ENCODE measurements at places on chromosomes 12 and 14.
A peak's percentile ranks its signal among the peaks of the same experiment; 100 is the strongest.

DNA sequence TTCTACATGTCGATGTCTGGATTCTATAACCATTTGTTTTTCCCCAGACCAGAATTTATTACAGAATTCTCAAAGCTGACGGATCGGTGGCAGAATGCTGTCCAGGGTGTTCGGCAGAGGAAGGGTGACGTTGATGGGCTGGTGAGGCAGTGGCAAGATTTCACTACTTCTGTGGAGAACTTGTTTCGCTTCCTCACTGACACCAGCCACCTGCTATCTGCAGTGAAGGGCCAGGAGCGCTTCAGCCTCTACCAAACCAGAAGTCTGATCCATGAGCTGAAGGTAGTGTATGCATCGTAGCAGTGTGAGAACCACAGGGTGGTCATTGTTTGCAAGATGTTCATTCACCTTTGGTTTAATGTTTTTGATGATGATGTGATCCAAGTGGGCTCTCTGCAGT lies 124.0 kb downstream of the ESR2 start:
- no peak for DNase-seq

GRCh38 chr12:56884421-56884820 lies 49.8 kb downstream of the SDR9C7 start:
- DNase-seq, result no peak

DNA sequence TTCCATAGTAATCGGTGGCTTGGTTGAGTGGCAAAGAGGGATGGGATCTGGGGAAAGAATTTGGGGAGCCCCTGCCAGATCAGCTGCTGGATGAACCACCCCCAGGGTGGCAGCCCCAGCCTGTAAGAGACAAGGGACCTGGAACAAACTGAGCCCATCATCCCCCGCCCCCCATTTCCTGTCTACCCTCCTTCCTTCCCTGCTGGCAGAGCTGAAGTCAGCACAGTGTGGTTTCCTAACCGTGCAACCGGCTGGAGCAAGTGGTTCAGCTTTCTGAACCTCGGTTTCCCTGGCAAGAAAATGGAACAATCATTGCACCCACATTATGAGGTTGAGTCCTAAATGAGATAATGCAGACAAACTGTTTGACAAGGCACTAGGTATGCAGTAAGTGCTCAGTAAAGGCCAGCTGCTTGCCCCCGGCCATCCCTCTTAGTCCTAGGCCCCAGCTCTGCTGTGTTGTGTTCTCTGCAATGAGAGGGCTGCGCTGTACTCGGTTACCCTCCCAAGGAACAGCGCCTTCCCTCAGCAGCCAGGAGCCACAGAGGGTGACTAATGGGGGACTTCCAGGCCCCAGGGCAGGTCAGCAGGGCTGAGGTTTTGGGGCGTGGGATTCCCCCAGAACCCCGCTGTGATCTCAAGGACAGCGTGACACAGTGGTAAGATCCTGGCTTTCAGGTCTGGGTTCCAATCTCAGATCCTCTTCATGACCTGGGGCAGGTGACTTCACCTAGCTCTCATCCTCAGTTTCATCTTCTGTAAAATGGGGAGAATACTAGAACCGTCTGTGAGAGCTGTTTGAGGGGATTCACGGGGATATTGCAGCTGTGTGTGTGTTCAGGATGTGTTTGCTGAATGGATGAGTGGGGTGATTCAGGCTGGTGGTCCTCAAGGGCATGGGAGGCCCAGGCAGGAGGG lies 16.5 kb downstream of the SELPLG start:
- peak; percentile 63 for DNase-seq

GRCh38 chr12:28223858-28224257 lies 33.6 kb downstream of the CCDC91 start:
- no peak for DNase-seq

DNA sequence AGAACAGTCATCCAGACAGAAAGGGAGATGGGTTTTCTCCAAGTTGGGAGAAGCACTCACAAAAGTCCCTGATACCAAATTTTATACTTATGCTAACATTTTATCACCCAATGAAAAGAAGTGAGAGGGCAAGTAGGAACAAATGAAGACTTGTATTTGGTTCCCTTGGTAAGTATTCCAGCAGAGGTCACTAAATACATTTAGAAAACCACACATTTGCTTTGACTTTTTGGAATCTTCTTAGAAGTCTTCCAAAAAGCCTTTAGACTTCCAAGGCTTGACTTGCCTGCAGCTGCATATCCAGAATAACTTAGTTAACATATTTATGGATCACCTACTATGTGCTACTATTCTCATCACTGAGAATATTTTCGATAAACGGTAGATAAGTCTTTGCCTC lies 3.1 kb upstream of the GYS2 start:
- DNase-seq, result no peak

Data from activated gamma-delta T cell treated with Interleukin-2 at 50 U/mL for 16 hours (primary cell).